CD4-positive, CD25-positive, alpha-beta regulatory T cell (primary cell): ENCODE measurements at places on chromosomes 5 and 9.

GRCh38 chr5:7597059-7597642 is 201.2 kb downstream of the ADCY2 start:
- DNase-seq = no peak

GRCh38 chr9:105656131-105656921 is 5.9 kb upstream of the TAL2 start:
- no peak for DNase-seq

GRCh38 chr5:95925939-95926338 is 35.7 kb downstream of the ELL2 start:
- no peak for DNase-seq

GRCh38 chr5:110413856-110414255 is 312.6 kb downstream of the TMEM232 start:
- no peak for DNase-seq

DNA sequence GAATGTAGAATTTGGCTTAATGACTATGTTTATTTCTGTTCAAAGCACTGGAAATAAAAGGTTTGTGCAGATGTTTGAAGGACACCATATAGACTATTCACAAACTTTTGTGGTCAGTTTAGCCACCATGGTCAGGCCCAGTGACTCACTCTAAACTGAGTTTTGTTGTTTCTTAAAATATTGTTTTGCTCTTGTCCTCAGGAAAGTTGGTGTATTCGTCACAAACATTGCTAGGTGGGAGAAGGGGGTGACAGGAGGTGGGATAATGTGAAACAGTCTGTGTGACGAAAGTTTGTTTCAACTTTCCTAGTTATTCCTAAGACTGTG is 35.0 kb upstream of the LIFR start:
- no peak for DNase-seq

GRCh38 chr9:31210978-31211570 is 1173.4 kb upstream of the ACO1 start:
- DNase-seq = no peak

DNA sequence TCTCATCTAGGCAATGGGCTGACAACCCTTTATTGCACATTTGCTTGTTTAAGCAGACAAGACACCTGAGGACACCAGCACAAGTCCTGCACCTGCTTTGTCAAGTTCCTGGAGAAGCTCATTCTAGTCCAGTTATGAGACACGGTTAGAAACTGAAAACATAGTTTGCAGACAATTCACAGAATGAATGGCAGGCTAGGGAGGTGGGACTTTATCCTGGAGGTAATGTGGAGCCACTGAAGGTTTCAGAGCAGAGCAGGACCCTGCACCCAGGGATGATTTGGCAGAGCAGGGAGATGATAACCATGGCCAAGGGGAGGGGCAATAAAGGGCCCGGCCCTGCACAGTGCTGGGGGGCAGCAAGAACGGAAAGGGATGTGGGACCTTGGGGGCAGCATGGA is 50.7 kb upstream of the SLC25A51 start:
- DNase-seq = no peak

DNA sequence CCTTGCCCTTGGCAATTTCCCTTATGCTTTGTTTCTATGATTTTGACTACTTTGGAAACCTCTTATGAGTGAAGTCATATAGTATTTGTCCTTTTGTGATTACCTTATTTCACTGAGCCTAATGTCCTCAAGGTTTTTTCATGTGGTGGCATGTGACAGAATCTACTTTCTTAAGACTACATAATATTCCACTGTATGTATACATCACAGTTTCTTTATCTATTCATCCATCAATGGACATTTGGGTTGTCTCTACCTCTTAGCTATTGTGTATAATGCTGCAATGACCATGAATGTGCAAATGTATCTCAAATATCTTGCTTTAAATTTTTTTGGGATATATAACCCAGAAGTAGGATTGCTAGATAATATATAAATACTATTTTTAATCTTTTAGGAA is 96.4 kb upstream of the ALDH1A1 start:
- DNase-seq = no peak

GRCh38 chr5:5327126-5327525 is 95.4 kb upstream of the ICE1 start:
- DNase-seq = no peak

DNA sequence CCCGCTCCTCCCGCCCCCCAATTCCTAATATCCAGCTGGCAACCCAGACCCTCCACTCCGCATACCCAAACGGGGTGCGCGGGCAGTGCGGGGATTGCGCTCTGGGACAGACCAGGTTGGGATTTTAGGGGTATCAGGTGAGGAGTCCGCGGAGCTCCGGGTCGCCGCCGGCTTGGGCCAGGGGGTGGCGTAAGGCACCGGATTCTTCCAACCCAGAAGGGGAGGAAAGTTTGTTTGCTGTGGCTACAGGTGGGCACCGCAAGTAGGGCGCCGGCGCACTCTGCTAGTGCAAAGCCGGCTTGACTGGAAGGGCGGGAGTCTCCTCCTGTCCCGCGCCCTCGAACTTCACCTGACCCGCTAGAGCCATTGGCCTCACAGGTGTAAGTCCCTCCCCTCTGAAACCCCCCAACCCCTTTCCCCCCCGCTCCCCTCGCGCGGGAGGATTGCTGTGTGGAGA is 709 bp downstream of the IQGAP2 start:
- DNase-seq = peak; percentile 67

DNA sequence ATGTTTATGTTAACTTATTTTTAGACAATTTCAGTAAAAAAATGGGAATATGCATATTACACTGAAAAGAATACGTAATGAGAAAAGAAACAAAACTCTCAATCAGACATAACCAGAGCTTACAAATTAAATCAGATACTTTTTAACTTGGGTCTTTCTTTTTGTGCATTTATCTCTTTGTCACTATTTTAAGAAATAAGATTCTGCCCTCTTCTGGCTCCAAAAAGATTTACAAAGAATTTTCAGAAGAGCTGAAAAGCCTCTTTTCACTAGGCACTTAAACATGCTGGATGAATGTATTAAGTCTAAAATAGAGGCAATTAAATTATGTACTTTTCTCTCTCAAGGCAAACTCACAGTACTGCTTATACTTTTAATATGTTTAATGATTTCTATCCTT is 55.5 kb downstream of the CEP120 start:
- DNase-seq = peak; percentile 11

DNA sequence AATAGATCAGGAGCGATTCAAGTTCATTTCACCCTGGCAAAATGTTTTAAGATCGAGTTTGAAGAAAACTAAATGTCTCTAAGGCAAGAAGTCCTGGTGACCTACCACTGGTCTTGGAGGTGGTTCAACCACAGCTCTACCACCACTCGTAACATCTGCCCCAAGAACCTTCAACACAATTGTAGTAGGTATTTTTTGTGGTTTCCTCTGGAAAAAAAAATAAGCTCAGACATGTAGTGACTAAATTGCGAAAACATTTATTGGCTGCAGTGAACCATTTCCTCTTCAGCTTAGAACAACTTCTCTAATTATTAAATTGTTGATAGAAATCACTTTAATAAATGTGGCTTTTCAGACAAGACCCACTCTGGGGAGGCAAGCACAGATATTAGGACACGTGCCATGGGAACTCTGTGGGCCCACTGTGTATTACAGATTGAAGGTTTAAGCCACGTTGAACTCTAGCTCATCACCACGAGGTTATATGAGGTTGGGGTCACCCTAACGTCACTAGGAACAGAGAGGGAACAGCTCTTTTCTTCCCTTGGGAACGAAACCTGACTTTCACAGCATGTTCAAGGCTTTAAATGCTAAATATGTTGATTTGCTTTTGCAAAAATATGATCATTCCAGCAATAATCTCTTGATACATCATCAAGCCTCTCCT is 142.9 kb downstream of the HSD17B3 start:
- DNase-seq = no peak

- DNase-seq = no peak
These were observed 57.7 kb upstream of the CER1 start for GRCh38 chr9:14780251-14780650.

DNA sequence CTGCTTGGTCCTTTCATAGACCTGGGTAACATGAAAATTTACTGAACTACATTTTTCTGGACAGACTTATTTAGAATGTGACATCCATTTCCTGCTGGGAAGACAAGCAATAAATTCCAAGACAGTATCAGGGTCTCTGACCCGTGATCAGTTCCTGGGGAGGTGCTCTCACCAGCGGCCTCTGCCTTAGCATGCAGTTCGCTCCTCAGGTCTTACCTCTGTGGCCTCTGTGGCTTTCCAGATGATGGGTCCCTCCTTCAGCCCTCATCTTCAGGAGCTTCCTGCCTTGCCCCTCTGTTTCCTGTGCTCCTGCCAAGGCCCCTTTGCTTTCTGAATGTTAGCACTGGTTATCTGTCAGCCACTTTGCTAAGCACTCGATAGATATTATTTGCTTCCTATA is 66.4 kb downstream of the CMYA5 start:
- DNase-seq = no peak

GRCh38 chr9:134212809-134213507 is 48.6 kb upstream of the RNU6ATAC start:
- no peak for DNase-seq

DNA sequence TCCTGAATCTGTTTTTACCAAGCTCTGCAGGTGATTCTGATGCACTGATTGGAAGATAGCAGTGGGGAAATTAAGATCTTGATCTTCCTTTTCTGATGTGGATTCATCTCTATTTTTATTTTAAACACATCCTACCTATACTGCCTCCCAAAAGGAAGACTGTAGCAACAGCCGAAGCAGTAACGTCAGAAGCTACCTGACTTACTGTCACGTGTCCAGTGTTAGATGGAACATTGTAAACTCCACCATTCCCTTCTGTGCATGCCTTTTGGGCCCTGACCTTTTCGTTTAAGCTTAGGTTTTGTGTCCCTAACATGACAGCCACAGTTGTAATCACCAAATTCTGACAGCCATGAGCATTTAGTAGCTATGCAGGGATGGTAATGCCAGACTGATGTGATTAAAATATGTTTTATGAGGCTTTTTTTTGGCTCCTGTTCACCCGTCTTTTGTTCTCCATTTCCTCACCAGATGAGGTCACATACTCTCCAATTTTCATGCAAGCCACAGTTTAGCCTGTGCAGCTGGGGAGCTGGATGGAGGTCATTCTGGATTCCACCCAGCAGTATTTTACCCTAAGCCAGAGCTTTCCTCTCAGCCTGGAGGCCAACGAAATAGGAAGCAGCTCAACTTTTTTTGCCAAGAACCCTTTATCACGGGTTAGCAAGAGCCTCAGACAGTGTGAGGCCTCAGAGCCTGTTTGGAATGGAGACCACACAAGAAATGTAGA is 15.6 kb upstream of the FOXD1 start:
- no peak for DNase-seq

GRCh38 chr5:5039918-5040317 is 100.2 kb upstream of the ADAMTS16 start:
- no peak for DNase-seq

- no peak for DNase-seq
These were observed 28.3 kb upstream of the NIPAL4 start for GRCh38 chr5:157431544-157432200.

DNA sequence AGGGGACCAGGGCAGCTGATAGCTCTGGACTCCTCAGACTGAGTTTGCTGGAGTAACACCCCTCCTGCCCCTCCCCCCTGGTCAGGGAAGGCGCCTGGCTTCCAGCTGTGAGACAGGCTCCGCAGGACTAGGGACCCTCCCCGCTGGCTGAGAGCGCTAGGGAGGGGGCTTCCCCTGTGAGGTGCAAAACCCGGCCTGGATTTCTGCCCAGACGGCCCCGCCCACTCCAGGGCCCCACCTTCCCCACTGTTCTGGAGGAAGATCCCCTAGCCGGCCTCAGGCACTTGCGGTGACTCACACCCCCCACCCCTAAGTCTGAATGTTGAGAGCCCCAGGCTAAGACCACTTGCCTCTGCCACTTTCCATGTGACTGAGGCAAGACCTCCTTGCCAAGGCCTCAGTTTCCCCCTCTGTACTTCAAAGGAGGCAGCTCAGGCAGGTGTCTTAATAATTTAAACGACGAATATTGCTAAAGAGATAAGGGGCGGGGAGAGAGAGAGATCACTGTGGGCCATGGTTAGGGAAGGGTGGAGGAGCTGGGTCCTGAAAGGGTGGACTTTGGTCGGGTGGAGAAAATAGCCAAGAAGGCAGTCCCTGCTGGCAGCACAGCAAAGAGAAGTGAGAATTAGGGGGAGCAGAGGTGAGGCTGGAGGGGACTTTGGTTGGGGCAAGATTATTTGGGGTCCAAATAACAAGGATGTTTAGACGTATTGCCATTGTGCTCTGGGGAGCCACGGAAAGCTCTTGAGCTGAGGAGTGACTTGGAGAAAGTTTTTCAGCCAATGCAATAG is 1.0 kb upstream of the DAB2IP start:
- DNase-seq = no peak

DNA sequence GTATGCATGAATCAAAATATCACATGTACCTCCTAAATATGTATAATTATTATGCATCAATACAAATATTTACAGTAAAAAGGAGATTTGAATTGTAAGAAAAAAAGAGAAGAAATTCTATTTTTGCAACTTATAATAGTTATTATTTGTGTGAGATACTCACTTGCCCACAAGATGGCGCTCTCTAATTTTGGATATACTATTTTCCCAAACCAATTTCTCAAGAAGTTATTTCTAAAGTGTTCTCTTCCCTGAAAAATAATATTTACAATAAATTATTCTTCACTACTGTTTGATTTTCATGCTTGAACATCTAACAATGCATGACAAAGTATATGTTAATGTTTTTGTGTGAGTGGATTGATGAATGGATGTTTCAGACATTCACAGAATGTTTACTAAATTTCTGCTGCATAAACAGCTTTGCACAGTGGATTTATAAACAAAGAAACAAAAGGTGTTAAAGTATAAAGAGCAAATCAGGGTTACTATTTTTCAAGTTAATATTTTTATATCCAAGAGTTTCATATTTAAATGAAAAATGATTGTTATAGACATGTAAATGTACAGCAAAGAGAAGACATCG is 503.4 kb downstream of the PDE4D start:
- DNase-seq = peak; percentile 6

DNA sequence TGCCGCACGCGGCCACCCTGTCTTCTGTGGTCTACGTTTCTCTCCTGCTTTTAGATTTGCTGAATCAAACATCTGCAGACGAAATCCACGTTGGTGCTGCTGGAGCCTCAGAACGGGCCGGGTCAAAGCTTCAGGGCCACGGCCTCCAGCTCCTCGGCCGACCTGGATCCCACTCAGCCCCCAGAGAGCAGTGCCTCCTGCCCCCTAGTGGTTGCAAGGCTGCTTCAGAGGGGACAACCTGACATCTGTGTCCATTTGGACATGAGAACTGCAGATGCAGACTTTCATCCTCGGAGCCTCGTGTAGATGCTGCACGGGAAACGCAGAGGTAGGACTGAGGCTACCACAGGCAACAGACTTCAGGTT is 23.0 kb upstream of the SLC6A3 start:
- no peak for DNase-seq
